ENCODE measurements at places on chromosomes 2 and 18.

DNA sequence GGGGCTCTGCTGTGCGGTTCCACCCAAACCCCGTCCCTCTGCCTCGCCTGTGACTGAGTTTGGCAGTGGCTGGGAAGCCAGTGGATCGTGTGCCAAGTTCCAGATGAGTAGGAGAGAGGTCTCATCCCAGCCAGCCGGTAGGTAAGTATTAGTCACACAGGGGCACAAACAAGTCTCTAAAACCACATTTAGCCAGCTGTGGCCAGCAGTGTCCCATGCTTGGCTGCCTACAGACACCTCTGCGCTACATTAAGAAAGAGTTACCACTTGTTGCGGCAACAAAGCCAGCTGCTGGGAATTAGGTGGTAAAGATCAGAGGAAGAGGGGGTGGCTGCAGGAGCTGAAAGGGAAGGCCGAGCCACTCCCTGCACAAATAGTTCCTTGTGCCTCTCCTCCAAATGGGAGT lies 81.2 kb downstream of the GATA6 start:
- DNase-seq: no peak

DNA sequence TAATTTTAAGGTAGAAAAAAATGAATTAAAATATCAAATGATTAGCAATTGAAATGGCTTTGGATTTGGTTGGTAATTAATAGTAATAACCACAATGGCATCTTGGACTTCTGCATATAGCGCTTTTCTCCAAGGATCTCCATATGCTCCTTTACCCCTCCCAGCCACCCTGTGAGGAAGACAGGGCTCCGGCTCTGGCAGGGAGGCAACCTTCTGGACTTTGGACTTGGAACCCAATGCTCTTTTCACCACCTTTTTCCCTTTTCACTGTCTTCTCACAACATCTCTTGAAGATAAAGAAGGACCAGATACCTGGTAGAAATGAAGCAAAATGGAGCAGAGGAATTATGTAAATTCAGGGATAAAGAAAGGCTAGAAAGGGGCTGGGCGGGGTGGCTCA lies 23.8 kb upstream of the SERTAD2 start:
- no peak for DNase-seq

- peak; percentile 70 for DNase-seq
Measured at GRCh38 chr18:48838921-48839818, 111.6 kb downstream of the SMAD7 start.

GRCh38 chr2:193467276-193467987 lies 1272.7 kb upstream of the TMEFF2 start:
- DNase-seq: no peak

GRCh38 chr2:185643434-185643833 lies 95.2 kb upstream of the FSIP2 start:
- DNase-seq: no peak

DNA sequence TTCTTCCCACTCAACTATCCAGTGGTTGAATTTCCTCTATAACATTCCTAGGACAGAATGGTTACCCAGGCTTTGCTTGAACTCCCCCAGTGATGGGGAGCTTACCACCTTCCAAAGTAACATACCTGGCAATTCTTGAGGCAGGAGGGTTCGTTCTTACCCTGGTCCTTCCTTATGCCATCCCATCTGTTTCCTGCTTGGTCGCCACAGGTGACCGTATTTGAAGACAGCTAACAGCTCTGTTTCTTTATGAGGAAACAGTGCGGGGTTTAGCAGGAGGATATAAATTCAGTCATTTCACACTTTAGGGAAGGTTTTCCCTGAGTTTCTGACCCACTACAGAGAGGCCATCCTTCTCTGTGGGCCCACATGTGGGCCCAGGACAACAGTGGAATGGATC lies 42.6 kb downstream of the FOSL2 start:
- DNase-seq: no peak

GRCh38 chr2:28233164-28233676 lies 159.4 kb upstream of the FOSL2 start:
- DNase-seq: peak; percentile 16

DNA sequence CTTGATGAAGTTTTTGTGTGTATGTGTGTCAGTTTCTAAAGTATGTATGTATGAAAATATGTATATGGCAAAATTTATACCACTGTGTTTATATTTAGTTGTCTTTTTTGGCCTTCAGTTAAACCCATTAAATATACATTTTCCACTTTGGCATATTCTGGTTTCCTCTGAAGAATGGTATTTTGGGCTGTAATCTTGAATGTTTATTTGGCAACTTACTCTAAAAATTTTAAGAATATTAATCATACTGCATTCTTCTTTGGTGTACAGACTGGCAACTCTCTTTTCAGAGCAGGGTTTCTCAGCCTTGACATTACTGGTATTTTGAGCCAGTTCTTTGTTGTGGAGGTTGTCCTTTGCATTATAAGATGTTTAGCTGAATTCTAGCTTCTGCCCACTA lies 27.9 kb upstream of the CCBE1 start:
- DNase-seq: peak; percentile 59

GRCh38 chr18:45549290-45549689 lies 66.0 kb upstream of the SLC14A2 start:
- no peak for DNase-seq

- DNase-seq: peak; percentile 33
Measured at GRCh38 chr2:234708091-234708683, 211.3 kb upstream of the ARL4C start.

GRCh38 chr2:203761121-203761520 lies 54.7 kb downstream of the CD28 start:
- no peak for DNase-seq

DNA sequence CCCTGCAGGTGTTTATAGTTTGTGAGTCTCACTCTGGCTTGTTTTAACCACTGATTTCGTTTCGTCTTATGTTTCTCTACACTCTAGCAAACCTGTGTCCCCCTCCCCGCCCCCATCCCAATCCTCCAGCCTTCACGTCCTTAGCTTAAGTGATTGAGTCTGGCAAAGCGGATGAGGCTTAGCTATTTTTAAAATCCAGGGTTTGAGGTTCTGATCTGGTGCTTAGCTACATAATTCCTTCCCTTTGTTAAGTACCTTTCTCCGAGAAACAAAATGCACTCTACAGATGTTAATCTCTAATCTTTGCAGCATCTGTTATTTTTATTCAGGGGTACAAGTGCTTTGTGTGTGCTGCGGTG lies 7.8 kb downstream of the AGAP1 start:
- DNase-seq: no peak

DNA sequence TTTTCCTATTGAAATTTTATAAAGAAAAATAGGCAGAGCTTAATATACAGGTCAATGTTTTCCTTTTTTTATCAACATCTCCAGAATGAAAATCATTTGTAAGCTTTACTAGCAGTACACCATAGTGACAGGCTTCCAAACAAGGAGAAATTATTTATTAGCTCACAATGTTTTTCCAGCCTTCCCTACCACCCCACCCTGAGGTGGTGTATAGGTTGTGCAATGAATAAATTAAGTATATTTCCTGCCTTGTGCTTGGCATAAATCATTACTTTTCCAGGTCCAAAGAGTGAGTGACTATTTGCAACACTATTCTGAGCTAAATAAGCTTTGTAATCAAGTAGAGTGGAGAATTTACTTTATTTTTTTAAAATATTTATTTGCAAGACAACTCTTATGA lies 876.2 kb upstream of the POU3F3 start:
- DNase-seq: no peak

GRCh38 chr2:135744760-135745314 lies 3.2 kb downstream of the UBXN4 start:
- DNase-seq: no peak

GRCh38 chr18:45788861-45789260 lies 36.6 kb upstream of the SIGLEC15 start:
- DNase-seq: no peak

GRCh38 chr18:12884406-12885323 lies 628 bp upstream of the PTPN2 start:
- DNase-seq: no peak

- DNase-seq: peak; percentile 67
Measured at GRCh38 chr2:196143730-196144131, 27.6 kb downstream of the STK17B start.

GRCh38 chr2:165766326-165766927 lies 27.6 kb downstream of the GALNT3 start:
- DNase-seq: no peak

DNA sequence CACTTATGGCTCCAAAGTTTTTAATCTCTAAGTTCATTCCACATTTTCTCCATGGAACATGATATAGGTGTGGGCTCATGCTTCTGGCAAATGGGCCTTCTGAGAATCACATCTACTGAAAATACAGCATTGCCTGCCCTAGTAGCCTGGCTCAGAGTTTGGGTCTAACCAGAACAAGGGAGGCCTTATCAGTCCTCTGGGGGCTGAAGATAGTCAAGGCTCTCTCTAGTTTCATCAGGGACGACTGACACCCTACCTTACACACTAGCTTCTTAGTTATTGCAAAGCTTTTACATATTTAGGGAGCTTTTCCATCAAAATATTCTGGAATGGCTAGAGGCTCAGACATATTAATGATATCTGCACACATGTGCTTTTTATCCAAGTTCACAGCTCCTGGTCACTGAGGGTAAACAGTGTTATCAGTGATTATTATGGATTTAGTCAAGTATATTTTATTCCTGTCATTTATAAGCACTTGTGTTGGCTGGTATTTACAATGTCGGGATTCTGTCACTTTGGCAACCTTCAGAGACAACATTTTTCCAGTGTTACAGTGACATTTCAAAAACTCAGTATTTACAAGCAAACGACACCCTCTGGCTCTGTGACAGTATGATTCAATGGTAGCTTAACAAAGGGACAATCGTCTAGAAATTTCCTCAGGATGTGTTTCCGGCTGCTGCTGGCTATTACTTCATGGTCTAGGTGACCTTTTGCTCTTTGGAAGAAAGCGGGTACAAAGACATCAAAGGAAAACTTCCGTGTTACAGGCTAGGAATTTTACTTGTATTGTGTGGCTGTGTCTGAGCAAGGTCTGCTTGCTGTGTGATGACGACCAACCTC lies 200.6 kb downstream of the TCF4 start:
- DNase-seq: no peak

DNA sequence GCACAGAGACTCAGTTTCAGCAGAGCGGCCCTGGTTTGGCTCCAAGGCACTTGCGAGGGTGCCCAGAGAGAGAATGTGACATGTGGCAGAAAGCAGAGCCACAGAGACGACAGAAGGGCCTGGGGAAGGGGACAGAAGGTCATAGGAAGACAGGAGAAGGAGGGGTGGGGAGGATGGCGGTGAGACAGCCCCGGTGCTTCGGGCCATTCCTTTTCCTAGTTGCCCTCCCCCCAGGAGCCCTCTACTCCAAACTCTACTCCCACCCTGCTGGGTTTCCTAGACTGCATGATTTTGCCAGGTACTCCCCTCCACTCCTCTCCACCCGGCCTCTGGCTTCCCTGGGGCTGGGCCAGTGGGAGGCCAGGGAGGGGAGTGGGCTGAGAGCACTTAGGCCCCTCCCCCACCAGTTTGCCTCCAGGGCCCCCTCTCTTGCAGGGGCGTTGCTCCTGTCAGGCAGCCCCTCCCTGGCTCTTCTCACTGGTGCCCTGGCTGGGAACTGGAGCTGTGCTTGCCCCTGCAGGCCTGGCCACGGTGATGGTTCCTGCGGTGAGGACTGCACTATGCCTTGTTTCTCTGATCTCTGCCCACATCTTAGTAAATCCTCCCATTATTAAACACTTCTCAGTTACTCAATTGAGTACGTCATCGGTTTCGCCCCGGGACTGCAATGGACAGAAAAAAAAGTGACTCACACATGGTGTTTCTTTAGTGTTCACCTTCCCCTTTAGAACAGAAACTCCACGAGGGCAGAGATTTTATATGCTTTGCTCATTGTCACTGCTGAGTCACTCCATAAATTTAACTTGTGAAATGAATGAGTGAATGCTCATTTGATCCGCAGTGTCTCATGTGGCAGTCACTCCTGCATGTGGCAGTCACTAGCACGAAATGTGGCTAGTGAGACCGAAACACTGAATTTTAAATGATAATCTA lies 58.7 kb upstream of the SP3 start:
- peak; percentile 94 for DNase-seq

- DNase-seq: peak; percentile 75
Measured at GRCh38 chr2:238509151-238509835, 82.6 kb downstream of the ASB1 start.

DNA sequence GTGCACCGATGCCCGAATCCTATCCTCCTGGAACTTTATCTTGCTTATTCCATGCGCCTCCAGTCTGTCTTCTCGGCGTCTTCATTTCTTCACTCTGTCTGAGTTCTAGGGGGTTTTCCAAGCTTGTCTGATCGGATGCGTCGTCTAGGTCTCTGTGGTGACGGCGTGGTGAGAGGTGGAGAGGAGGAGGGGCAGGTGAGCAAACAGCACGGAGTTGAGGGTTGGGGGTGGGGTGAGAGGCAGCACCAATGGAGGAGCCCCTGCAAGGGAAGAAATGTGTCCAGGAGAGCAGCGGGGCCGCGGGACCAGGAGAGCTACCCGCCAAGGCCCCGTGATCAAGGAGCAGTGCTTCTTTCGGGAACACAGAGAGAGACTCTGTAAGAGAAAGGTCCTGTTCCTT lies 131.3 kb upstream of the TWIST2 start:
- DNase-seq: no peak

- DNase-seq: no peak
Measured at GRCh38 chr2:223147431-223147830, 95.4 kb downstream of the KCNE4 start.

DNA sequence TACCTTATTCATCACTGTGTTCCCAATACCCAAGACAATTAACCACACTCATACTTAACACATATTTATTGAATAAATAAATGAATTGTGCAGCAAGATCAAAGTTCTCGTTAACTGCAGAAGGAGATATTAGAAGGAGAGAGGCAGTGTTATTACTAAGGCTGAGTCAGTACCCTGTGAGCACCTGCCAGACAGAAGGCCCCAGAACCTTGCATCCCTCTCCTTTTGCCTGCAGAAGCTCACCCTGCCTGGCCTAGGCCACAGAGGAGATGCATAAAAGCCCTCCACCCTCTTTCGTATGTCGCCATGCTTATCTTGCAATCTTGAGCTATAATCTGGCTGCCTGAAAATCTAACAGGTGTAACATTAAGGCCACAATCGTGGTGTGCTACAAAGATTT lies 20.5 kb upstream of the RNF149 start:
- DNase-seq: no peak

DNA sequence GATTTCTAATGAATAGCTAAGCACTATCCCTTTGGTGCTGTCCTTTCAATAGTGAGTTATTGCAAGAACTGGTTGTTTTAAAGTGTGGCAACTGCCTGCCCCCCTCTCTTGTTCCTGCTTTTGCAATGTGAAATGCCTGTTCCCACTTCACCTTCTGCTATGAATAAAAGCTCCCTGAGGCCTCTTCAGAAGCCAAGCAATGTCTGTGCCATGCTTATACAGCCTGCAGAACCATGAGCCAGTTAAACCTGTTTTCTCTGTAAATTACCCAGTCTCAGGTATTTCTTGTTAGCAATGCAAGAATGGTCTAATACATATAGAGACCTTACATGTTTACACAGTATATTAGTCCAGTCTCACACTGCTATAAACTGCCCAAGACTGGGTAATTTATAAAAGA lies 15.0 kb upstream of the METTL21A start:
- DNase-seq: no peak

DNA sequence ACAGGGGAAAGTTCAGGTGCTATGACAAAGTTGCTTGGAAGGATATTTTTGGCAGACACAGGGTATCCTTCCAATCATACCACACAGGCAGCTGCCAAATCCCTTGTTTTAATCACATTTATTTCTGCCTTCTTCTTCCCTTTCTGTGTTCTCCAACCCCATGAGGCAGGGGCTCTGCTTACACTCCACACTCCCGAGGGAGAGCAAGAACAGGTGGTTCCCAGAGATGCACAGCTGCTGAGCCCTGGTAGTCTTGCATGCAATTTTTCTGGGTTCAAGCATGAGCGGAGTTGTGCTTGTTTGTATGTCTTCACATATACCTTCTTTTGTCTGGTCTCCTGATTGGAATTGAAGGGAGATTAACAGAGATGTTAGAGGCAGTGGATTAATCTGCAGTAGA lies 251.7 kb upstream of the ST6GAL2 start:
- DNase-seq: no peak

- peak; percentile 98 for DNase-seq
Measured at GRCh38 chr2:160666154-160667060, 172.8 kb upstream of the RBMS1 start.
